ENCODE measurements at places on chromosomes 13 and 19. TPM values are rescaled to one million over a fixed set of nuclear protein-coding genes. Genes with fewer than 3 reads are reported as not detected.

DNA sequence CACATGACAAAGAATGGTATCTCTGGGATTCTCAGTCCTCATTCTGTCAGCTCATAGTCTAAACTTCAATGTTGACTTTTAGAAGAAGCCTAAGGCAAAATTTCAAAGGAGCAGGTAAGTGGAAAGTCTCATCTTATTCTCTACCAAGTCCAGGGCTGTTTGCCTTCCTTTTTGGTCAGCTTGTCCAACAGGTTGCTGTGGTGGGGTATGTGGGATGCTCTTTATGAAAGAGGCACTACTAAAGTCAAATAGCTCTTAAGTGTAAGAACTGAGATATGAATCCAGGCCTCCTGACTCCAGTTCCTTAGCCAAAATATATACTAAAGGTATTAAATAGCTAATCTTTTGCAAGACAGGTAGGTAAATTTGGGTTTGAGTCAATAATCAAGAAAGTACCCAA is 540.6 kb upstream of the SPRY2 start:
- no peak overlapping the region for H3K27ac ChIP-seq
- no peaks in the 10 kb centered on the region for H3K36me3 ChIP-seq
- DNase-seq = no peak
- no peak overlapping the region for H3K4me3 ChIP-seq
- H3K4me1 ChIP-seq = no peaks in the 10 kb centered on the region

DNA sequence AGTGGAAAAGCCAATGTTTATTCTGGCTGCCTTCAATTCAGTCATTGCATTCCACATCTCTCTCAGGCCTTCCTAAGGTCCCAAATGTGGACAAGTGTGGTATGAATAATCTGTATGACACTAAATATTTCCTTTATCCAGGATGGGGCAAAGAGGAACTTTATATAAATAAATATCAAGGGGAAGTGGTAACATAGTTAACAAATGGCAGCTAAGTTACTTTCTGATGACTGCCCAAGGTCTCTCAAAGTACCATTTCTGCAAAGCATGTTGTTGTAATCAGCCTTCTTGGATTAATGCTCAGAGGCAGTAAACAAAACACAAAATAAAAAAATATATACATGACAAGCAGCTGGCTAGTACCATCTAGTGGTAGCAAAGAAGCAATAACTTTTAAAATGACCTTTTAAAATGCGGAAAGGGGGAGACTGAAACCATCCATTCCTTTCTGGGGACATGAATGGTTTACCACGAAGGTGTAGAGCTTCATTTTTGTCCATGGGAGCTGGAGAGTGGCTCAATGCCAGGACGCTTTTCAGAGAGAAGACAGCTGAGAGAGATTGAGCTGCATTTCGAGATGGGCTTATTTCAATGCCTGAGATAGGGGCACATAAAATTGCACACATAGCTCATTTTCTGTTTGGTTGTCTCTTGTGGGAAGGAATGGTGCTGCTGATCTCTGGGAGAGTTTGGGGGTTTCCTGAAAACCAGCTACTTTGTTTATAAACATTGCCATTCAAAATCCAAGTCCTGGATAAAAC is 259.2 kb downstream of the RFC3 start:
- H3K27me3 ChIP-seq = no peaks in the 10 kb centered on the region
- H3K27ac ChIP-seq = no peak overlapping the region
- no peaks in the 10 kb centered on the region for H3K4me1 ChIP-seq
- no peak for DNase-seq
- H3K4me3 ChIP-seq = no peak overlapping the region
- no peaks in the 10 kb centered on the region for H3K36me3 ChIP-seq

GRCh38 chr13:100625447-100625846 is 36.9 kb upstream of the GGACT start:
- H3K4me3 ChIP-seq = no peak overlapping the region
- no peak for DNase-seq
- H3K4me1 ChIP-seq = no peaks in the 10 kb centered on the region
- peaks cover 4% of the 10 kb centered on the region for H3K36me3 ChIP-seq
- H3K27me3 ChIP-seq = no peaks in the 10 kb centered on the region
- no peak overlapping the region for H3K27ac ChIP-seq

GRCh38 chr13:72728290-72728605 is 525 bp downstream of the BORA start:
- H3K4me3 ChIP-seq = peak overlapping the region; percentile 90
- no peak for DNase-seq
- no peaks in the 10 kb centered on the region for H3K27me3 ChIP-seq
- H3K36me3 ChIP-seq = no peaks in the 10 kb centered on the region
- H3K4me1 ChIP-seq = peaks cover 13% of the 10 kb centered on the region
- H3K27ac ChIP-seq = peak overlapping the region; percentile 71

DNA sequence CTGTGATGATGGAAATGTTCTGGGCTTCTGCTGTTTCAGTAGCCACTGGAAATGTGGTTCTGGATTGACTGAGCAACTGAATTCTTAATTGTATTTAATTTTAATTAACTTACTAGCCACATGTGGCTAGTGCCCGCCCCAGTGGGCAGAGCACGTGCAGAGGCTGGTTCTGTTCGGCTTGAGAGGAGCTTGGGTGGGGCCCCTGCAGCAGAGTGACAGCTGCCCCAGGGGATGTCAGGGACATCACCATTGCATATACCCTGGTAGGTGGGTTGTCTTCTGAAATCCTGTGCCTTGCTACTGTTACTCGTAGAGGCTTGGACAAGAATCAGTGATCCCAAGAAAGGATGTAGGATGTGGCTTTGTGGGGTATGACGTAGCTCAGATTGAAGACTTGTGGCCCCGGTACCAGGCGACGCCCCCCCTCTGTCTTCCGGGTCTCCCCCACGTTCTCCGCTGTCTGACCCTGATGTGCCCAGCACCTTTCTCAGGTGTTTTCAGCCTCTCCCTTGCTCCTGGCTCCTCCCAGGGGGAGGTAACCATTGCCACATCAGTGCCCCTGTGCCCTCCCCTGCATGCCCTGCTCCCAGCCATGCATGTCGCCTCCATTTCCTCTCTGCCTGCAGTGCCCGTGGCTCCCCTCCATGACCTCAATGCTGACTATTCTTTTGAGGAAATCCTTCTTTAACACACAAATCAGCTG is 102.6 kb upstream of the RNF113B start:
- H3K27ac ChIP-seq = no peak overlapping the region
- no peaks in the 10 kb centered on the region for H3K36me3 ChIP-seq
- H3K4me1 ChIP-seq = no peaks in the 10 kb centered on the region
- no peak overlapping the region for H3K4me3 ChIP-seq

DNA sequence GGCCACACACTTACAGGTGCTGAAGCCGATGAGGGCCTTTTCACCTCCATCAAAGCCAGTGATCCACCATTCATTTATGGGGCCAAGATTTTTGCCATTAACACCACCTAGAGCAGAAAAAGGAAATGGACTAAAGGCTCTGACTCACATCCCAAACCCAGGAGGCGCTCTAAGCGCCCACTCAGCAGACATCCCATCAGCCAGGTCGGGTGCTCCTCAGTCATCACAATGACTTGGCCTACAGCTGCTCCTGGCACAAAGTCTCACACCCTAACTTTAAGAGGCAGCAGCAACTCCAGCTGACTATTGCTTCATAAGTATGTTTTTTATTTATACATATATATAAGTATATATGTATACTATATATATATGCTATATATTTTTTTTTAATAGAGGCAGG is 36.1 kb upstream of the EIF3G start:
- H3K4me3 ChIP-seq = no peak overlapping the region
- H3K27me3 ChIP-seq = no peaks in the 10 kb centered on the region
- DNase-seq = no peak
- no peaks in the 10 kb centered on the region for H3K4me1 ChIP-seq
- H3K36me3 ChIP-seq = peaks cover 54% of the 10 kb centered on the region

DNA sequence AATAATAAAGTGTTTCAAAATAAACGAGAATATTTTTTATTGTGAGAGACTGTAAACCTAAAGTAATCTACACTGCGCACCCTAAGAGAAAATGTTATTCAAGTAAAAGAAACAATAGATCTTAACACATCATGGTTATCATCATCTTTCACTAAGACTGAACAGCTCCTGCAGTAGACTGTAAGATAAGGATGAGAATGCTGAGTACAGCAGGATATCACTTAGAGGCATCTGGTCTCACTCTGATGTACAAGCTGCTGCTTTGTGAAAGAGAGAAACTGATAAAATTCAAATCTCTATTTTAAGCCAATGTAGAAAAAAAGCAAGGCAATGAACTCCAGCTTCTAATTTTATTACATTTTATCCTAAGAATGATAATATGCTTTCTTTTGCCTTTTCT is 261.7 kb upstream of the HTR2A start:
- no peak overlapping the region for H3K4me3 ChIP-seq
- H3K27me3 ChIP-seq = no peaks in the 10 kb centered on the region
- H3K36me3 ChIP-seq = no peaks in the 10 kb centered on the region
- H3K27ac ChIP-seq = no peak overlapping the region

GRCh38 chr19:33878030-33878544 is 81.4 kb downstream of the KCTD15 start:
- no peak overlapping the region for H3K4me3 ChIP-seq
- H3K36me3 ChIP-seq = no peaks in the 10 kb centered on the region
- DNase-seq = no peak
- H3K4me1 ChIP-seq = peaks cover 5% of the 10 kb centered on the region

- no peak overlapping the region for H3K4me3 ChIP-seq
- H3K4me1 ChIP-seq = no peaks in the 10 kb centered on the region
- no peak for DNase-seq
- H3K27ac ChIP-seq = no peak overlapping the region
- no peaks in the 10 kb centered on the region for H3K27me3 ChIP-seq
- no peaks in the 10 kb centered on the region for H3K36me3 ChIP-seq
These were observed 273.4 kb upstream of the MIR17HG start for GRCh38 chr13:91074091-91074490.

DNA sequence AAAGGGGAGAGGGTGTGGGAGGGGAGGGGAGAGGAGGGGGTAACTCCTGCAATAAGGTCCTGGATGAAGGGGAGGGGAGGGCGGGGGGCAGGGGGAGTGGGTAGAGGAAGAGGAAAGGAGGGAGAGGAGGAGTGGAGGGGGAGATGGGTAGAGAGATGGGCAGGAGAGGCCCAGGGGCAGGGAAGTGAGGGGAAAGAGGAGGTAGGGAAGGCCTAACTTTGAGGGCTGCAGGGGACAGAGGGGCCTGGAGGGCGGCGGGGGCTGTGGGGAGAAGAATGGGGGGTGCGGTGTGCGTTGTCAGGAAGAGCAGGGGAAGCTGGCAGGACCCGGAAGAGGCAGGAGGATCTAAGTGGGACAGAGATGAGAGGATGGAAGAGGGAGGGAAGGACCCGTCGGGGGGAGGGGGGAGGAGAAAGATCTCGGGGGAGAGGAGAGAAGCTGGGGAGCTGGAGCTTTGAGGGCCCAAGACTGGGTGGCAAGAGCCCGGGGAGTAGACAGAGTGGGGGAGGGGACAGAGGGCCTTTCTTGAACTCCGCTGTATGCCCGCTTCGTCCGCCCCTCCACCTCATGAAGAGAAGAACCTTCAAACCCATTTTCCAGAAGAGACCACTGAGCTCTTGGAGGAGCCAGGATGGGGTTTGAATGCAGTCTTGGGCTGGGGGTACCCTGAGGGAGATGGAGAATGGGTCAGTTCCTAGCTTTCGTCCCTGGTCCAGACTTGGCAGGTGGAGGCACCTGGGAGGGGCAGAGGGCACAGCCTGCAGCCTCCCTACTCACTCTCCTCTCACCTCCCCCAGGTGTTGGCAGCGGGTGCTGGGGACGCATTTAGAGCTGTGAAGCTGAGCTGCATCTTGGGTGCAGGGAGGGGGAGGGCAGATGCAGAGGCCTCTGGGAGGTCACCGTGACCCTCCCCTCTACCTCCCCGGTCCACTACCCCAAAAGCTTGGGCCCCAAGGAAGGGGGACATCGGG is 778 bp upstream of the LRRC4B start:
- no peaks in the 10 kb centered on the region for H3K36me3 ChIP-seq
- no peak overlapping the region for H3K27ac ChIP-seq
- no peak for DNase-seq

DNA sequence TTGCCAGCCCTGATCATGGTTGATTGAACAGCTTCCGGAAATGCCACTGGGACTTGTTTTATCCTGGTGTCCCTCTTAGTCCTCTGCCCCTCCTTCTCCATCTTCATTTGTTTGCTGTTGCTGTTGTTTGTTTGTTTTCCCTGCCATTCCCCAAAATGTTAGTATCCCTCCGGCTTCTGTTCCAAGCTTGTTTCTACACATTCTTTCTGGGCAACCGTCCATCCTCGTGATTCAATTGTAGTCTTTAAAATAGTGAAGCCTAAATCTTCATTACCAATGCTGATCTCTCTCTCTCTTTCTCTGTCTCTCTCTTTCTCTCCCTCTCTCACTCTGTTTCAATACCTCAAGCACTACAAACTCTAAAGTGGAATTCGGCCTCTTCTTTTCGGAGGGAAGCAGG is 649.3 kb upstream of the ARGLU1 start:
- H3K4me1 ChIP-seq = no peaks in the 10 kb centered on the region
- no peak overlapping the region for H3K27ac ChIP-seq
- DNase-seq = no peak
- H3K27me3 ChIP-seq = no peaks in the 10 kb centered on the region
- H3K36me3 ChIP-seq = no peaks in the 10 kb centered on the region

- H3K27me3 ChIP-seq = no peaks in the 10 kb centered on the region
- no peaks in the 10 kb centered on the region for H3K36me3 ChIP-seq
- no peak for DNase-seq
- H3K4me1 ChIP-seq = peaks cover 14% of the 10 kb centered on the region
These were observed 7.5 kb downstream of the RINL start for GRCh38 chr19:38870612-38871011.

ERICH4 gene
- not detected for polyA plus RNA-seq

GAPDHS gene
- not detected for polyA plus RNA-seq

DNA sequence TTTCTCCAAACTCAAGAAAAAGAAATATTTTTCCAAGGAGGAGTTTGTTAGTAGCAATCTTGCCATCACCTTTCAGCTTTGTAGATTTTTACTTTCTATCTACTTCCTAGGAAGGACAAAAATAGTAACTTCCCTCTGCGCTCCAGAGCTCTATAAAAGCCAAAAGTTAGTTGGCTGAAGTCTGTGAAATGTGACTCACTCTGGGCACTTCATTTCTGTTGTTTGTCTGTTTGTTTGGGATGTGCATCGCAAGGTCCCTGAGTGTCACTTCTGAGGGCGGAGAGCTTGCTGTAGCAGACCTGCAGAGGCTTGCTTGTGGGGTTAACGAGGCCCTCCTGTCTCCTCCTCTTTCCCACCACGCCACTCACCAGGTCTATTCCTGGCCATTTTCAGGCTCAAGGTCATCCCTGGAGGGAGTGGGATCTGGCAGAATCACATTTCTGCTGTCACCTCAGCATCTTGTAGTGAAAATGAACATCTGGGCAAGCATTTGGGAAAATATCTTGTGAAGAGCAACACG is 307.6 kb downstream of the GPC6 start:
- no peaks in the 10 kb centered on the region for H3K4me1 ChIP-seq
- no peak overlapping the region for H3K4me3 ChIP-seq
- no peaks in the 10 kb centered on the region for H3K27me3 ChIP-seq
- H3K36me3 ChIP-seq = no peaks in the 10 kb centered on the region
